Activated CD4-positive, alpha-beta T cell treated with anti-CD3 and anti-CD28 coated beads, Interleukin-2, amount 50 U/mL, for 16 hours (primary cell): ENCODE measurements at places on chromosomes 7 and 10.

DNA sequence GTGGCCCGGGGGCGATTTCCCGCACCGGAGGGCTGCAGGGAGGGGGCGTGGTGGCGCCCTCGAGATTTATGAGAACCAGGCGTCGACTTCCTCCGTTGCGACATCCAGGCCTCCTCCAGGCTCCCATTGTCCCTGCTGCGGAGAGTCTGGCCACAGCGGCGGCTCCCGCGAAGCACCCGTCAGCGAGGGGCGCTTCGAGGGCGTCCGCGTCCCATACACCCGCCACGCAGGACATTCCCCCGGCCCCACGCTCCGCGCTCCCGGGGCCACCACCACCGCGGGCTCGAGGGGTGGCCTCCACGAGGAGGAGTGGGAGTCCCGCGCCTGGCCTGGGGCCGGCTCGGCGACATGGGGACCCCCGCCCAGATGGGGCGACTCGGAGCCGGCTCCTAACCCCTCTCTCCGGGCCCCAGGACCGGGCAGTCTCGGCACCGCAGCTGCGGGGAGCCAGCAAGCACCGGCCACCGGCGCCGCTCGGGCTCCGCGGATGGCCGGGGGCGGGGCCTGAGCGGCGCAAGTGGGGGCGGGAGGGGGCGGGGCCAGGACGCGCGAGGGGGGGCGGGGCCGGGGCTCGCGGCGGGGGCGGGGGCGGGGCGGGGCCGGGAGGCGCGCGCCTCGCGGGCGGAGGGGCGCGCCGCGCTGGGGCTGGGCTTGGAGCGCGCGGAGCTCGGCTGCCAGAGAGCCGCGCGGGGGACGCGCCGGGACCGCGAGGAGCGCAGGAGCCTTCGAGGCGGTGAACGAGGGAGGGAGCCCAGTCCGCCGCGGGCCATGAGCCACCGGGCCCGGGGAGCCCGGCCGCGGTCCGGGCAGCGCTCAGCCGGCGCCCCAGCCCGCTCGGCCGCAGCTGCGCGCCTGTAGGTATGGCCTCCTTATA, at the start of gene SH2B2:
SH2B2 (plus strand) TSS at position 632 of the 874 bp plus-strand sequence. CDS start 13,683 bp downstream, outside the sequence.
- DNase-seq = no peak

GRCh38 chr7:270351-270983, 19.5 kb upstream of the FOXL3 start:
- DNase-seq = no peak

- DNase-seq = no peak
Observed at GRCh38 chr7:151066273-151066974, 7.0 kb downstream of the SLC4A2 start.

DNA sequence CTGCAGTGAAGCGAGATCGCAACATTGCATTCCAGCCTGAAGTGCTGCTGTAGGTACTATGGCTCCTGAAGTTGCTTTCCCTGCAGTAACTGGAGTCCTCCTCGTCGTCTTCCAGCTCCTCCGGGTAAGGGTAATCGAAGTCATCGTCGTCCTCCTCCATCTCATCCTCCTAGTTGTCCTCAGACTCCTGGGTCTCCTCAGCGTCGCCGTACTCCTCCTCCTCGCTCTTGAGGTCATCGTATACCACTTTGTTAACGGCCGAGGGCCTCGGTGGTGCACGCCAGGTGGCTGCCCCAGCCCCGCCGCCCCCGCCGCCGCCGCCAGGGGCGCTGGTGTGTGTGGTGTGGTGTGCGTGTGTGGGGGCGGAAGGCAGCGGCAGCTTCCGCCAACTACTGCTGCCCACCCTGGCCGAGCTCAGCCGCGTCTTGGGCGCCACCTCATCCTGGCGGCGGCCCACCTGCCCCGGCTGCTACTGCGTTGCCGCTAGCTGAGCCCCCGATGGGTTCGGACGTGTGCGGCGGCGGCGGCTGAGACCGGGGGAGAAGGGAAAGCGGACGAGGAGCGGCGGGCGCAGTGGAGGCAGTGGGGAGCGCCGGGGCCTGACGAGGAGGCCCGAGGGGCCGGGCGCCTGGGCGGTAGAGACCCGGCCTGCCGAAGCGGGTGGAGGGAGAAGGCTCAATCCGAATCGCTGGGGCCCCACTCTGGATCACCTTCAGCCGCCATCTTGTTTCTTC, 11.8 kb upstream of the ACBD5 start:
- DNase-seq = peak; percentile 83
